A673 (cell line): ENCODE measurements at places on chromosomes 1 and 21.

- DNase-seq: no peak
Measured at GRCh38 chr1:32988665-32989064, 24.1 kb upstream of the RNF19B start.

DNA sequence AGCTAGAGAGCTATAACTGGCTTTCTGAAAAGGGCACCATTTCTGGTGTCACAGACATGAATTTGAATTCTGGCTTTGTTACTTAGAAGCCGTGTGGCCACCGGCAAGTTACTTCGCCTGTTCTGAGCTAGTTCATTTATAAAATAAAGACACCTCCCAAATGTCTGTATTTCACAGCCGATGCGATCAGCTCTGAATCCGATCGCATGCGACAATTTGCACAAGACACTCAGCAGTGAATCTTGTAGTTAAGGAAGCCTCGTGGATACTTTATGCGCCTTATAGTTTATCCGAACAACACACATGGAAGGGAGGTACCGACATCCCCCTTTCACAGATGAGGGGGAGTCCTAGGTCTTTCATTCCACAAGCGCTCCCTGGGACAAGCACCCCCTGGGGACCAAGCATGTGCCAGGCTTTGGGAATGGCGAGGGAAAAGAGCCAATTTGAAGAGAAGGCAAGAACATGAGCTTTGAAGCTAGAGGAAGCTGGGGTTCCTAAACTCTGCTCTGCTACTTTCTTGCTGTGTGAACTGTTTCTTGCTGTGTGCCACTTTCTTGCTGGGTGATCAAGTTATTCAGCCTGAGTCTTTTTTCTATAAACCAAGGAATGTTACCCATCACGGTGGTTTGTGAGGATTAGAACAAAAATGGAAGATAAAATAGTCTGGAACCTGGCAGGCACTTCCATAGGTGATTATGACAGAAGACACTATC is 3.9 kb downstream of the ID3 start:
- peak; percentile 69 for DNase-seq

- DNase-seq: no peak
Measured at GRCh38 chr1:230101556-230101955, 34.5 kb downstream of the GALNT2 start.

DNA sequence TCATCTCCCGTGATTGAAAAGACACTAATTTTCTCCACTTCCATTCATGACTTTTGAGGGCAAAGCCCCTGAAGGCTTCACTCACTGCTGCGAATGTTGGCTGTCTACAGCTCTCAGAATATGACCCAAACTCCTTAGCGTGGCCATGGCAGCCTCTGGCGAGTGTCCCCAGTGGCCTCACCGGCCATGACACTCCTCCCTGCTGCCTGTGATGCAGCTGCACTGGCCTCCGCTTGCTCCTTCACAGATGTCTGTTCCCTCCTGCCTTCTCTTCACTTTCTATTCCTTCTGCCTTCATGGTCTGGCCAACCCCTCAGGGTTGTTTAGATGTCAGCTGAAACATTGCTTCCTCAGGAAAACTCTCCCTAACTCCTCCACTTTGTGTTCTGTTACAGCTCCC is 30.8 kb upstream of the PTPRF start:
- no peak for DNase-seq

- DNase-seq: peak; percentile 36
Measured at GRCh38 chr1:155776414-155776813, 80.6 kb downstream of the GON4L start.

DNA sequence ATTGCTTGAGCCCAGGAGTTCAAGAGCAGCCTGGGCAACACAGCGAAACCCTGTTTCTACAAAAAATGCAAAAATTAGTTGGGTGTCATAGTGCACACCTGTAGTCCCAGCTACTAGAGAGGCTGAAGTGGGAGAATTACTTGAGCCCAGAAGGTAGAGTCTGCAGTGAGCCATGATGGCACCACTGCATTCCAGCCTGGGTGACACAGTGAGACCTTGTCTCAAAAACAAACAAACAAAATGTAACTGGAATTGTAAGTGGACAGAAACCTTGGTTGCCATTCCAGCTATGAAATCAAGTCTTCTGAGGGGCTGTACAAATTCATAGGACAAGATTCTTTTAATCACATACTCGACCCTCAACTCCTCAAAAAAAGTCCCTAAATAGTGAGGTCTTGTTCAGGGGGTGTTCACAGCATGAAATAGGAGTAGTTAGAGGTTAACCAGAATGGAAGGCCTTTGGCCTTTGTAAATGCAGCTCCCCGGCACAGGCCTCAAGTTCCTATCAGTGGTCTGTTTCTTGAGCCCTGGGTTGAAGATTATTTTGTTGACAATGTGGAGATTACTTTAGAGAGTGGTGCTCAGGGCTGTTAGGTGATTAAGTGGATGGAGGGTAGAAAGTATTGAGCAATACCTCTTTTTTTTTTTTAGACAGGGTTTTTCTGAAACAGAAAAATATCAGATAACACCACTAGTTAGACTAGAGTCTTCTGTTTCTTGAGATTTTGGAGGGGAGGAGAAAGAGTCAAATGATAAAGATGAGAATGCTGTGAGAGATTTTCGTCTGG is 138.7 kb upstream of the ZNF648 start:
- DNase-seq: no peak

DNA sequence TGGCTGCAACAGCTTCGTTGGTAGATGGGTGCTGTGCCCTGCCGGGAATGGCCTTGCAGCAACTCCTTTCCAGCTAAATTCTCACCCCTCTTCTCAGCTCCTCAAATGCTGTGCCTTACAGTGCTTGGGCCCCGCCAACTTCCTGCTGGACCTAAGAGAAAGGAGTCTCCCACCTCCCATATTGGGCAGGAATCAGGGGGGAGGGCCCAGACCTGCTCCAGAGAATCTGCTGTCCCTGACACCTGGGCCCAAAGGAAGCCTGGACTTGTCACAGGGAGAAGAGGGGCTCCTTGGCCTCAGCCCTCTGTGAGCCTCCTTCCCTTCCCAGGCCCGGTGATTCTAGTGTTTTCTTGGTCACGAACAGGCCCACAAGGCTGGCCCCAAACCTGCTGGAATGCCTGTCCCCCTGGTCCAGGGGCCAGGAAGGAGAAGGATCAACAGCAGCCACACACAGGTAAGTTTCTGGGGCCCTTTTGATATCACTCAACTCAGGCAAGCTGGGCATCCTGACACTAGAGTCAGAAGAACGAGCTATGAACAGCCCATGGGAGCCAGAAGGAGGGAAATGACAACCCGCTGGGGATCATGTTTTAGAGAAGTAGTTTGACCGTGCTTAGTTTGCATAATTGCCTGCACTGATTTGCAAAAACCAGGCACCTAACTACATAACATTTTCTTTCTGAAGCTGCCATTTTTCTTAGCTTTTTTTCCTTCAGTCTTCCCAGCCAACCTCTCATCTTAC is 86.2 kb downstream of the CD247 start:
- DNase-seq: no peak

GRCh38 chr1:229207916-229208315 is 63.0 kb upstream of the RAB4A start:
- DNase-seq: no peak

GRCh38 chr1:233144434-233144833 is 151.1 kb downstream of the PCNX2 start:
- no peak for DNase-seq

GRCh38 chr1:2255420-2256369 is 27.6 kb downstream of the SKI start:
- DNase-seq: peak; percentile 90

GRCh38 chr1:87106144-87106543 is 191.7 kb downstream of the HS2ST1 start:
- no peak for DNase-seq

DNA sequence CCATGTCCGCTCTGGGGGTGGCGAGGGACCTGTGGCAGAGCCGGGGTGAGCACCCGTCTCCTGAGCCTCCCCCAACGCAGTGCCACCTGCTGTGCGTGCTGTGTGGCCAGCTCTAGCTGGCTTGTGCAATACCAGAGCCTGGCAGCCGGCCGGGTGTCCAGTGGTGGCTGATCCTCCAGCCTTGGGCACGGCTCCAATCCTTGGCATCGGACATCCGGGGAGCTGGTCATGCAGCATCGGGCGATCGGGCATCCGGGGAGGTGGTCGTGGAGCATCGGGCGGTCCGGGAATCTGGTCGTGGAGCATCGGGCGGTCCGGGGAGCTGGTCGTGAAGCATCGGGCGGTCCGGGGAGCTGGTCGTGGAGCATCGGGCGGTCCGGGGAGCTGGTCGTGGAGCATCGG is 8.1 kb downstream of the SLX9 start:
- DNase-seq: no peak

DNA sequence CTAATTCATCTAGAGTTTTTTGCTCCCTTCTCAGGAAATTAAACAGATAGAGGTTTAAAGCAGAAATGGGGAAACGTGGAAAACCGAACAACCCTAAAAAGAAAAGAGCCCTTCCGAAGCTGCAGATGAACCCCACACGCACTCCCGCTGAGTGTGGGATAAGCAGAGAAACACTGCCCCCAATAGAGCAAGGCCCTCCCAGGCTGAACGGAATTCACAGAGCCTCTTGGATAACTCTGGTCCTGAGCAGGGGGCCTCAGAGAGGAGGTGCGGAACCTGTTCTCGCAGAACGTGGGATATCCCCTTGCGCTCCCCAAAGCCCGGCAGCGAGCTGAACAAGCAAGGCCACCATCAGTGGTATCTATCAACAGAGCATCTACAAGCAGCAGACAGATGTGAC is 44.9 kb downstream of the SSBP3 start:
- DNase-seq: no peak
